CD4-positive, alpha-beta T cell treated with Interferon gamma for 1 hour (primary cell): ENCODE measurements at places on chromosomes 6 and 20.

- DNase-seq: peak; percentile 24
These were observed 3.4 kb downstream of the HSPA1B start for GRCh38 chr6:31830886-31831335.

GRCh38 chr20:60238992-60239660, 280.9 kb downstream of the CDH26 start:
- no peak for DNase-seq

DNA sequence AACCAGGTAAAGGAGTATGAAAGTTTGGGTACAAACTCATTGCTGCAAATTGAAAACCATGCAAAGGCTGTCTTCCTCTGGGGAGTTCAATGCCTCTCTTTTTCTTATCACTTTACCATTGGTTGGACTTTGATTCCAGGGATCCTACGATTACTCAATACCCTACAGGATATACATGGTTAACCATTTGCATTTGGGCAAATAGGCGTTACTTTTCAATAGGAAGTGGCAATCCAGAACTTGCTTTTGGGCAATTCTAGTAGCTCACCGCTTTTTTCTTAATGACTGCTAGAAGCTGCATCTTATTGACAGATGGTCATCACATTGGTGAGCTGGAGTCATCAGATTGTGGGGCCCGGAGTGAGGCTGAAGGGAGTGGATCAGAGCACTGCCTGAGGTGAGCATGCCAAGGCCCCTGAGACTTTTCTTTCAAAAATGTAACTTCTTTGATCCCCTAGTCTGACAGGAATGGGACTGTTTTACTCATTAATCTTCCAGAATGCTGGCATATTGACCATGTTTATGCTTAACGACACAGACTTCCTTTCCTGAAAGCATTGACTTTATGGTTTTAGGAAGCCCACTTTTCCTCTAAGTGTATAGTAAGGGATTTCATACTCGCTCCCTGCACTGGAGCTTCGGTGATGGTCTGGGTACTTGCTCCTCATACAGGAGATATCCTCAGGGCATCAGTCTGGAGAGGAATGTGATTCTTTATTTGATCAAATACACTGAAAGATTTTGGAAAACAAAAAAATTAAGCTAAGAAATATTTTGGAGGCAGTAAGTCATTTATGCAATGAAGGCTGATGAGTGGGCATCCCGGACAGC, at the start of gene CCR6:
Gene CCR6, plus strand, starts transcription at position 270 of the 831 bp plus-strand sequence. CDS start 13,039 bp downstream, outside the sequence.
- no peak for DNase-seq

- no peak for DNase-seq
These were observed 8.6 kb downstream of the TPX2 start for GRCh38 chr20:31747640-31748039.

DNA sequence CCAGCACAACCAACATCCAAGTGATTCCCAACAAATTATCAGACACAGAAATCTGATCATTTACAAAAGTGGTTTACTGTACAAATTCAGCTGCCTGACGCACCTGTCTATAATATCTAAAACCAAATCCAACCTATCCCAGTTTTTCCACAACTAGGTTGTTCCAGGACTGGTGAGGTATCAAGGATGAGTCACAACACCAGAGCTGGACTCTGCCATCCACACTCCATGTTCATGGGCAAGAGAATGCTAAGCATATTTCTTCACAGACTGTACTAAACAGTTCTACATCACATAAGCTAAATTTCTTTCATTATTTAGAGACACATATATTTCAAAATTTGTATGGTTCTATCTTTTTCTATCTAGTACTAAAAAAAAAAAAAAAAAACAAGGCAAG, 141.6 kb downstream of the BTBD9 start:
- DNase-seq: no peak

GRCh38 chr20:58981628-58982364, 740 bp downstream of the NELFCD start:
- DNase-seq: no peak

DNA sequence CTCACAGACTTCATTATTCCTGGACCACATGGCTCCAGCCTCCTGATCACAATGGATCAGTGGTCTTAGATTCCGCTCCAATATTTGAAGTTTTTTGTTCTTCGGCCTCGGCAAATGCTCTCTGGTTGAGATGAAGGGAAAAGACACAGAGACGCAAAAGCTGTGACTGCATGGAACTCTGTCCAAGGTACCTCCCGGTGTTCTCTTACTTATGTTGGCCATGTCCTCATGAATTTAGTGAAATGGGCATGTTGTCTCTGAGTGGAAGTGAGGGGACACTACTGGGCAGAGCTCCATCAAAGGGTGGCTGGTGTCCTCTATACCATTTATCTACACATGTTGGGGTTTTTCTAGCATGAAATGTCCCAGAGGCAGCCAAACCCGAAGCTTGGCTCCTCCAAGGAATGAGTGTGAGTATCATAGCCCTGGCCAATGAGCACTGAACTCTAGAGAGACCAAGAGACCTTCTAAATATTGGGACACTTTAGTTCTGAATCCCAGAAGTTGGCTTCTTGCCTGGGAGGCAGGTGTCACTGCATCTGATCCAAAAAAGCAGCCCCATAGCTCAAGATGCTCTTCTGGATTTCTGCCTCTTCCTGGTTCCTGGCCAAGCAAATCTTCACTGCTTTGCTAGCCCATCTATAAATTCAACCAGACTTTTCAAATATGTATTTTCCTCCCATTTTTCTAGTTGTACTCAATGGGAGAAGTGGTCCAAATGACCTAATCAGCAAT, 34.1 kb downstream of the HLA-G start:
- no peak for DNase-seq
